ENCODE measurements at places on chromosomes 6 and 20.

DNA sequence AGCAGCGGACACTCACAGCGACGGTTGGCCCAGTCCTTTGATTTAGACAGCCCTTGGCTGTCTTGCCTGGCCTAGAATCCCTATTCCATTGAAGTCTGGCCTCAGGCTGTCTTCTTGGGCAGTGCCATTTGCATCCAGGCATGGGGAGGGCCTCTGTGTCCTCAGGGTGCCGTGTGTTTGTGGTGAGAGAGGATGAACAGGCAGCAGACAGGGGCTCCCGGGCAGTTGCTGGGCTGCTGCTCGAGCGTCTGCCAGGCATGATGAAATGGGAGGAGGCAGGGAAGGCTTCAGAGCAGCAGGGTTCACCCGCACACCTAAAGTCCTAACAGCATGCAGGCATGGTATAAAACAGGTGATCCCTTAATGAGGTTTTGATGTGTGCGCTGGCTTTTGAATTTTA, 126.9 kb downstream of the SOBP start:
- DNase-seq, result no peak

DNA sequence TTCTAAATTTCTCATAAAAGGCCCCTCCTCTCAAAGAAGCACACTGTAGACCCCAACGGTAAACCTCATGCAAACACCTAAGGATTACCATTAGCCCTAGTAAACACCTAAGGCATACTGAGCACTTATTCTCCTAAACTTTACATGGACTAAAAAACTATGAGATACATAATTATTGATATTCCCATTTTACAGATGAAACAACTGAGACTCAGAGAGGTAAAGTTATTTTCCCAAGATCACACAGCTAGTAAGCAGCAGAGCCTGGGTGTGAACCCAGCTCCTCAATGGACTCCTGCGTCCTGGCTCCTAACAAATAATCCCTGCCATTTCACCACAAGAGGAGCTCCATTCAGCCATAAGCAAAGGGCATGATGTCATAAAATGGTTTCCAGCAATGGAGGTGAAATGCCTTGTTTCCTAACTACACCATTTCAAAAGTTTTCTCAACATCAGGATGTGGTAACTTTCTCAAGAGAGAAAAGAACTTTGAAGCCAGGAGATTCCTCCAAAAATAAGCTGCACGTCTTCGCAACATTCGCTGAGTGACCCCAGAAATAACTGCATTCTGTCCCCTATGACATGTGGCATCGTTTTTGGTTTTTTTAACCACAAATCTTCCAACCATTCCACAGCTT, 4.1 kb downstream of the ATP9A start:
- DNase-seq, result no peak

GRCh38 chr6:81148751-81149150, 603.7 kb downstream of the TENT5A start:
- DNase-seq, result no peak

- no peak for DNase-seq
Observed at GRCh38 chr6:99613409-99613704, 6.7 kb downstream of the PRDM13 start.

- no peak for DNase-seq
Observed at GRCh38 chr20:11193241-11193640, 519.4 kb upstream of the JAG1 start.

DNA sequence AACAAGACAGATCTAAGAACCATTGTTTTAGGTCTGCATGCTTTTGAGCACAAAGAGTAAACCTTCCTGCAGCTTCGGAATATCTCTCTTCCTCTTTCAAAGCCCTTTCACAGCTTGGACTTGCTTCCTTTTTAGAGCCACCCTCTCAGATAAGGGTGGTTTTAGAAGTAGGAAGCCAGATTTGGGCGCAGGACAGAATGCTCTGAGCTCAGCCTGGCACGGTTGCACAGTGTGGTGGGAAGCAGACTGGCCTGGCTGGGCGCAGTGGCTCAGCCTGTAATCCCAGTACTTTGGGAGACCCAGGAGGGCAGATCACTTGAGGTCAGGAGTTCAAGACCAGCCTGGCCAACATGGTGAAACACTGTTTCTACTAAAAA, 35.6 kb upstream of the PNRC1 start:
- DNase-seq, result no peak

GRCh38 chr6:20085817-20086216, 126.5 kb downstream of the MBOAT1 start:
- DNase-seq, result no peak

Data from NCI-H187 (cell line).